Stimulated activated CD8-positive, alpha-beta memory T cell treated with anti-CD3 and anti-CD28 coated beads, Interleukin-7, amount 100 ng/mL, for 24 hours (primary cell): ENCODE measurements at places on chromosomes 16 and 17.

GRCh38 chr16:28879841-28880588 lies 1.7 kb downstream of the ATP2A1 start:
- peak; percentile 81 for DNase-seq

DNA sequence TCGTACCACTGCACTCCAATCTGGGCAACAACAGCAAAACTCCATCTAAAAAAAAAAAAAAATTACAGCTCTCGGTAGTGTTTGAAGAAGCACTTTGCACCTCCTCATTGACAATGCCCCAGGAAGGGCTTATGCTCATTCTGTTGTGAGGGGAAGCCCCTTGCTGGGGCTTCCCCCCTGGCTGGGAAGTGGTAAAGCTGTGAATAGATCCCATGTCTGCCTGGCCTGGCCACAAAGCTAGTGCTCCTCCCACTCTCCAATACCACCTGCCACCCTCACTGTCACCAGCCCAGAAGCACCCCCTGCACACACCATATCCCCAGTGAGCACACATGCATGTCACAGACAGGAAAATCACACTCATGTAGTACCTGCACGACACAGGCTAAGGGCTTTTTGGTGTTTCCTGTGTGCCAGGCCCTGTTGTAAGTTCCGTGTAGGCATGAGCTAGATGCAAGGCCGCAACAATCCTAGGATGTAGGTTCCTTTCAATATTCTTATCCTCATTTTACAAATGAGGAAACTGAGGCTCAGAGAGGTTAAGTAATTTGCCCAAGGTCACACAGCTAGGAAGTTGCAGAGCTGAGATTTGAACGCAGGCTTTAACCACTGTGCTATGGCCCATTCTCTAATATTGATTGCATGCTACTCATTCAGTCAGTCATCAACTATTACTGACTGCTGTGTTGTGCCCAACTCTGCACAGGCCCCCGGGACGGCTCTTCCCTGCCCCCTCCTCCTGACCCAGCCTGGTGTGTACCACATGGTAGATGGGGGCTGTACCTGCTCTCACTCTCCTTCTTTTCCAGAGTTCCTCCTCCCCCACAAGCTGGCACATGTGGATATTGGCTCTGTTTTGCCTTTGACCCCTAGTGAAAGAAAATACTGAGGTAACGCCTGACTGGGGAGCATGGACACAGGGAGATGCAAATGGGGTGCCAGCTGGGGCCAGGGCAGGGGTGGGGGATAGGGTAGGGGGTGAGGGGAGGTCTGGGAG lies 11.9 kb upstream of the COL1A1 start:
- no peak for DNase-seq

DNA sequence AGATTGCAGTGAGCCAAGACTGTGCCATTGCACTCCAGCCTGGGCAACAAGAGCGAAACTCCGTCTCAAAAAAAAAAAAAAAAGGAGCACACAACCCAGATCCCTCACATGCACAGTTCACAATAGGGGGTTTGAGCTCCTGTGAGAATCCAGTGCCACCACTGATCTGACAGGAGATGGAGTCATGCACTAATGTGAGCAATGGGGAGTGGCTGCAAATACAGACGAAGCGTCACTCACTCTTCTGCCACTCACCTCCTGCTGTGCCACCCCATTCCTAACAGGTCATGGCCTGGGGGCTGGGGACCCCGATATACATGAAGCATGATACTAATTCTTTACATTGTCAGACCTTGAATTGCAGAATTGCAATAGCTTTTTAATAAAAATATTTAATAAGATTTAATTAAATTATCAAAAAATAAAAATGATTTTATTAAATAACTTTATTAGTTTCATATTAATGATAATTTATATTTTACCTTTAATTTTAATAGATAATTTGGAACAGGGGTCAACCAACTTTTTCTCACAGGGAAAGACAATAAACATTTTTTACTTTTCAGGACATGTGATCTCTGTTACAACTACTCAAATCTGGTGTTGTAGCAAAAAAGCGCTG lies 171.4 kb downstream of the COPRS start:
- DNase-seq: no peak

DNA sequence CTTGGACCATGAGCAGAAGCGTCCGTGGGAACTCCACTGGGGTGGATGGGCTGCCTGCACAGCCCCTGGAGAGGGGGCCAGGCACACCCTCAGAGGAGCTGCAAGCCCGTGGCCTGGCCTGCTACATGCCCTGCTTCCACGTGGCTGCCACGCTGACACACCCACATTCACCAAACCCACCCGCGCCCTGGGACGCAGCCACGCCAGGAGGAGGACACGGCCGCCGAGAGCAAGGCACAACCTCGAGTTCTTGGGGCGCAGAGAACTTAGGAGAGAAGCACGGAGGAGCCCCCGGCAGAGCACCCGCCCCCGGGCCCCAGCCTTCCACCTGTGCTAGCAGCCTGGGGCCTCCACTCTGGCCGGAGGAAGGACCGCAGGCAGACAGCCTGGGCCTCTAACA lies 18.8 kb downstream of the CASKIN1 start:
- no peak for DNase-seq

GRCh38 chr17:64073771-64074703 lies 53.6 kb upstream of the ICAM2 start:
- no peak for DNase-seq

- DNase-seq: no peak
Measured at GRCh38 chr17:32828822-32829221, 48.1 kb downstream of the MYO1D start.

- no peak for DNase-seq
Measured at GRCh38 chr16:17325476-17326143, 145.2 kb downstream of the XYLT1 start.

DNA sequence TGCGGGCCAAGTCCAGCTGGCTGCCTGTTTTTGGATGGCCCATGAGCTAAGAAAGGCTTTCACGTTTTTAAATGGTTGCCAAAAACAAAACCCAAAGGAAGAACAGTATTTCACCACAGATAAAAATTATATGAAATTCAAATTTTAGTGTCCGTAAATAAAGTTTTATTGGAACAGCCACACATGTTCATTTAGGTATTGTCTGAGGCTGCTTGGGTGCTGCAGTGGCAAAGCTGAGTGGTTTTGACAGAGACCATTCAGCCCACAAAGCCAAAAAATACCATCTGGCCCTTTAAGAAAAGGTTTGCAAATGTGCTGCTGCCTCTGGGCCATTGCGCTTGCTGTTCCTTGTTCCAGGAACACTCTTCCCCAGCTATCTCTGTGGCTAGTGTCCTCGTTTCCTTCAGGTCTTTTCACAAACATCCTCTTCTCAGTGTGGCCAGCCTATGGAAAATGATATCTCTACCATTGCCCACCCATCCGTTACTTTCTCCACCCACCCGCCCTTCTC lies 232.9 kb upstream of the CIBAR2 start:
- DNase-seq: no peak

GRCh38 chr16:4032768-4033167 lies 83.5 kb downstream of the ADCY9 start:
- DNase-seq: peak; percentile 1

GRCh38 chr17:50517504-50518383 lies 9.5 kb downstream of the MYCBPAP start:
- no peak for DNase-seq

DNA sequence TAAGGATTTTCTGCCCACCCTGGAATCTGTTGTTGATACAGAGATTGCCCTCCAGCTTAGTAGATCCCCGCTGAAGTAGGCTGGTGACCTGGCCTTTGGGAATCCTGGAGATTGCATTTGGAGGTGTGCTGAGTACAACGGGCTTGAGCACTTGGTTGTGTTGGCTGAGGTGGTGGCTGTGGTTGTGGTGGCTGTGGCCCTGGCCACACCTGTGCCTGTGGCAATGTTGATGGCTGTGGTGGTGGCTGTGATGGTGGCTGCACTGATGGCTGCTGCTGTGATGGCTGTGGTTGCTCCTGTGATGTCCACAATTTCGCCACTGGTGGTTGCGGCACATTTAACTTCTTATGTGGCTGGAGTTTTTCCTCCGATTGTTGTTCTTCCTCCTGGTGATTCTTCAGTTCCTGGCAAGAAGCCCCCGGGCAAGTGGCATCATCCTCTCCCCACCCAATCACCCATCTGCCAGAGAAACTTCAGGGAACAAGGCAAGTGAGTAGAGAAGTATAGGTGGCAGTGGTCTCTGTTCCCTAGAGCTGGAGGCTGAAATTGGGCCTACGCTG lies 4.2 kb downstream of the CCDC200 start:
- DNase-seq: no peak

GRCh38 chr16:892536-893255 lies 78.1 kb downstream of the LMF1 start:
- no peak for DNase-seq

- no peak for DNase-seq
Measured at GRCh38 chr16:88769617-88770460, 15.2 kb downstream of the PIEZO1 start.

DNA sequence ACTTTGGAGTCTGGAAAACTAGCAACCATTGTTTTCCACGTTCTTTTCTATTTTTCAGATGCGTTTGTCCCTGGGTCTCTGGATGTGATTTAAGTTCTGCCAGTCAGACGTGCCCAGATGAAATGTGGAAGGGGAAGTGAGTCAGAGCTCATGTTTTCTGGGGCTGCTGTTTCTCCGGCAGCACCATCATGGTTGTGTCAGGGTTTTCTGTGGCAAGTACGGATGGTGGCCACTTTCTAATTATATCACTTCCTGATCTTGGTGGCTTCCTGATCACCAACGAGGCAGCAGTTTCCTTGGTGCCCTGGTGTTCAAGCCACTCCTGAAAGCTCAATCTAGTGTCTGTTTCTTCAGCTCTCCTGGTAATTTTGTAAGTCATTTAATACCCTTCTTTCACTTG lies 31.4 kb upstream of the PMFBP1 start:
- DNase-seq: no peak

GRCh38 chr17:78974635-78975591 lies 4.8 kb downstream of the LGALS3BP start:
- DNase-seq: no peak

GRCh38 chr16:85308611-85309540 lies 196.6 kb upstream of the CIBAR2 start:
- no peak for DNase-seq

GRCh38 chr17:37301288-37301687 lies 74.5 kb upstream of the C17orf78 start:
- DNase-seq: no peak

DNA sequence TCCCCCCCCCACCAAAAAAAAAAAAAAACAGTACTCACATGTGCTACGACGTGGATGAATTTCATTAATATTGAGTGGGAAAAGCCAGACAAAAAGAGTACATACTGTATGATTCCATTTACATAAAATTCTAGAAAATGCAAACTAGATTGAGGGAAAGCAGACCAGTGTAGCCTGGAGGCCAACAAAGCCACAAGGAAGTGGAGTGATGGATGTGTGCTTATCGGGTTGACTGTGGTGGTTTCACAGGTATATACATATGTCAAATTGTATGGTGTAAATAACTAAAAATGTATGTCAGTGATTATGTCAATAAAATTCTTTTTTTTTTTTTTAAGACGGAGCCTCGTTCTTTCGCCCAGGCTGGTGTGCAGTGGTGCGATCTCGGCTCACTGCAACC lies 1.9 kb upstream of the PLD6 start:
- no peak for DNase-seq

- DNase-seq: no peak
Measured at GRCh38 chr17:33657181-33657580, 364.1 kb upstream of the ASIC2 start.

GRCh38 chr17:70869402-70870085 lies 700.2 kb downstream of the KCNJ2 start:
- no peak for DNase-seq

DNA sequence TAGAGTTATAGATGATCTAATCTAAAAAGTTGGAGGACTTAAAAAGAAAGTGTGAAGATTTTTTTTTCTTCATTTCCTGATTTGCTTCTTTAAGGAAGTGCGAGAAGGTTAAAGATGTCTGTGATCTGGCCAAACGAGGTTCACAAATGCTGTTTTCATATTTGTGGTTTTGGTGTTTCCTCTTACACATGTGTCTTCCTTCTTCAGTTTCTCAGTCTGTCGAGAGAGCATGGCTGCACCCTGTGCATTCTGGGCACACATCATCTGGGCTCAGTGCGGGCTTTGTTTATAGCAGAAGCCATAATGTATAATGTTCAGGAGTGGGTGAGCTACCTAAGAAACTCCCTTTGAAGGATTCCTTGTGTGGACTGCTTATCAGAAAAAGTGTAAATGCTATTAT lies 260.4 kb upstream of the TBX2 start:
- no peak for DNase-seq

GRCh38 chr16:16047761-16048160 lies 98.3 kb downstream of the ABCC1 start:
- no peak for DNase-seq
